ENCODE measurements at places on chromosomes 3 and 15.

DNA sequence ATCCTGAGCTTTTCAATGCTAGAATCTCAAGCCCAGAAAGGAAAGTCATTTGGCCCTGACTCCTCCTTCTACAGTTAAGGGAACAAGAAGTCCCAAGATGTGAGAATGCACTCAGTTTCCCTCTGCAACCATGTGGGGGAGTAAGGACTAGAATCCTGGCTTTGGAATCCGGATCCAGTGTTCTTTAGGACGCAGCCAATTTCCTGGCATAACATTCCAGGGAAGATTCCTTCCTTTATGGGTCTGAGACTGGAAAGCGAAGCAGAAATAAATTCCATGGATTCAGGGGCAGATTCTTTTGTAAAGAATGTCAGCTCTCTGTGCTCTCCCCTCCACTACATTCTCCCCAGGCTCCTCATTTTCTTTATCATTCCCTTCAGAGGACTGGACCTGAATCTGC lies 151.8 kb upstream of the SOX14 start:
- no peak for DNase-seq

DNA sequence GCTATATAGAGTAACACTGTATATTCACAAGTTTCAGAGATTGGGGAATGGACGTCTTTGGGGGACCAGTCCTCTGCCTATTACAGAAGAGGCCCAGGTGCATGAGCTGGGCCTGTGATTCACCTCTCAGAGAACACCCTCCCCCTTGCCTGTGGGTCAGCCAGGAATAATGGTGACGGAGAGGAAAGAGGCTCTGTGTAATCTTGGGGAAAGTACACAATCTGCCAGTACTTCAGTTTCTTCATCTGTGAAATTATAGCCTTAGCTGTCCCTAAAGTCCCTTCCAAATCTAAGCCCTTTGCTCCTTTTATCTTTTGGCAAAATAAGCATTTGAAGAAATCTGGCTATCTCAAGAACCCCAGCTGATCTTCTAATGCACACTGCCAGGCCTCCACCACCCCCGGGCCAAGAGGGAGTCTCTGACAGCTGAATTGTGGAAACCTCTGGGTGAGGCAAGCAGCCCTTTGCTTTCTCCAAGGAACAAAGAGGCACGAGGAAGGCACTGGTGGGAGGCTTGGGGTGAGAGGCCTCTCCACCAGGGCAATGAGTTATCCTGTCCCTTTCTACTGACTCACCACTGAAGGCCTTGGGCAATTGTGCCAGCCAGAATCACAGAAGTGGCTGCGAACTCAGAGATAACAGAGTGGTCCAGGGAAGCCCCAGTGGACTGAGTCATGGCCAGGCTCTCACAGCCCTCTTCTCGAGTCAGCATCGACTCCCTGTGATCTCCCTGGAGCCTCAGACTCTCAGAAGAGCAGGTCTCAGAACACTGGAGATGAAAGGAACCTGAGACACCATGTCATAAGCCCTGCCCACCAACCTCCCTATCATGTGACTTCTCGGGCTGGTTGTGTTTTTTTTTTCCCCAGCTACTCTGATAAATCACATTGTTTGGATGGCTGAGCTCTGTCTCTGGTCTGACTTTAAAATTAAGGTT lies 31.8 kb downstream of the CCNL1 start:
- no peak for DNase-seq

DNA sequence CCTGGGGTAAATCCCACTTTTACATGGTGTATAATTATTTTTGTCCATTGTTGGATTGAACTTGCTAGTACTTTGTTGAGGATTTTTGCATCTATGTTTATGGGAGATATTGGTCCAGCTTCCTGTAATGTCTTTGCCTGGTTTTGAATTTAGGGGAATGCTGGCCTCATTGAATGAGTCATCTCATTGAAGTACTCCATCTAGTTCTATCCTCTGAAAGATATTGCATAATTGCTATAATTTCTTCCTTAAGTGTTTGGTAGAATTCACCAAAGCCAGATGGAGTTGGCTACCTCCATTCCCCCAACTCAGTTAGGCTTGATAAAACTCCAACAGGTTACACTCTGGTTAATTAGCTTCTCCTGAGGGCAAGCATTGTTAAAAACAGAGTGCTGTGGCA lies 237.4 kb upstream of the TGFBR2 start:
- no peak for DNase-seq

DNA sequence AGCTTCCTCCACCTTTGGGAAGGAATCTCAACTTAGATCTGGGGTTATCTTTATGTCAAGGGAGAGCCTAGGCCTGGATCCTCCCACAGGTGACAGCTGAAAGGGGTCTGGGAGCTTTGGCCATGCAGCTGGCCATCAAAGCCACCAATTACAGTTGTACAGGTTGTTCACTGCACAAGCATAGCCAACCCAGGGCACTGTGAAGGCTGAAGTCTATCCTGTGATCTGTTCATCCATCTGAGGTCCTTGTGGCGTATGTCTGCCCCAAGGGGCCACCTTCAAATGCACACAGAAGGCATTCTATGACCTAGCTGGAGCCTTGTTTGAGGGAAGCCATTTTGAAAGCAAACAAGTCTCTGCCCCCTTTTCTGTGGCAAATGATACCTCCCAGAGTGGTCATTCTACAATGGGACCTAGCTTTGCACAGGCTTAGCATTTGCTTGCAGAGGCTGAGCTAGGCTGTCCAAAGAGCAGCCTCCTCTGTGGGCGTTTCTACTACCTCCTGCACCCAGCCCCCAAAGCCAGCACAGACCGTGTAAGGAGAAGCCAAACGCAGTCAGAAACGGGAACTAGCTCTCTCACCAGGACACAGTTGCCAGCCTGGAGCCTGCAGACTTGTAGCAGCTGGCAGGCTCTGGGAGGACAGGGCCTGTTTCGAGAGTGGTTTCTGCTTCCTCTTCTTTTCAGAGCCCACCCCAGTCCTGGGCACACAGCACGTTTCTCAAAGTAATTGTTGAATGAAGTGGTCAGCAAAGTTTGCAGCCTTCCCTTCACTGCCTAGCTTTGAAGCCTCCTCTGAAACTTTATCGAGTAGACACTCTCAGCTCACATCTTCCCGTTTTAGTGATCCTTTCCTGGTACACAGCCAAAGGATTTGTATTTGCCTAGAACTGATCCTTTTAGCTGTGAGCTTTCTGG lies 157.3 kb upstream of the SMAD3 start:
- no peak for DNase-seq

DNA sequence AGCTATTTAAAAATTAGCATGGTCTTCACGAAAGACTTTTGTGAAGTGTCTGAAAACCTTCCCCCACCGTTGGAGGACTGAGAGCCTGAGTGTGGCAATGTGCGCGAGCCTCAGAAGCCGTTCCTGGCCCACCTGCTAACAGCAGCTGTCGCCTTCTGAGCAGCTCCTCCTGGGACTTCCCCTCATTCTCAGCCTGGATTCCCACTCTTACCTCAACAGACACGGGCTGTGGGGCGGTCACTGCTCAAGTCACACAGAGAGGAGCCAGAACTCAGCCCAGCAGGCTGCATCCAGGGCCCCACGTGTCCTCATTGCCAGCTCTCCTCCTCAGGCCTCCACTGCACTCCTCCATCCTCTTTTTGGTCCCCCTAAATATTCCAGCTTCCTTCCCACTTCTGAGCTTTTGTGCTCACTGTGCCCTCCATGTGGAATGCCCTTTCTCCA lies 7.8 kb downstream of the DNASE1L3 start:
- DNase-seq = no peak

- no peak for DNase-seq
These were observed 39.6 kb upstream of the SFMBT1 start for GRCh38 chr3:53085476-53085875.

GRCh38 chr15:62895139-62895866 lies 147.2 kb upstream of the TPM1 start:
- DNase-seq = no peak

DNA sequence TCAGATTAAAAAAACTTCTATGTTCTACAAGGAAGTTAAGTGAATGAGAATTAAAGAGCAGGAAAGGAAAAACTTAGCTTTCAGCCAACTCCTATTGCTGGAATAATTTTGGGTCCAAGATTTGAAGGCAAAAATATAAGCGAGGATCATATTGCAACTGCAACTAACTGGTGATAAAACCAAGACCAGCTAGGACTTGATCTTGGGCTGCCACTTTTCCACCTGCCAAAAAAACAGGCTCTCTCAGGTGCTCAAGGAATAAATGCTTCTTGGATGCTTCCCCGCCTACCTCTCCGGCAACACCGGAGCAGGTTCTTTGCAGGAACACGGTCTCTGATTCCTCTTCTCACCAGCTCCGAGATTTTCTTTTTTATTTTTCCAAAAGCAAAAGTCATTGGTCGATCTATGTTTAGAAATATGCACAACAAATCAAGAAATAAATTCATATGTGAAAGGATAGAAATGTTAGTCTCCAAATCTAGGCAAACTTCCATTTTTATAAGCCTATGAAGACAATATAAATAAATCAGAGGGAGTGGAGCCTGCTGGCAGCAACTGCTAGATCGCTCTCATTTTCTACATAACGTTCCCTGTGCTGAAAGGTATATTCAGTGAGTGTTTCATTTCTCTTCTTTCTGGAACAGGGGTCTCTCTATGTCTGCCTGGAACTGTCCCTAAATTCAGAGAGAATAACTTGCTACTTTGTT lies 241.9 kb downstream of the NTRK3 start:
- DNase-seq = no peak

- DNase-seq = no peak
These were observed 47.5 kb downstream of the NR1I2 start for GRCh38 chr3:119829420-119829819.

- no peak for DNase-seq
These were observed 94.3 kb upstream of the SGO1 start for GRCh38 chr3:20280257-20280656.

GRCh38 chr15:85755471-85755870 lies 39.3 kb downstream of the KLHL25 start:
- DNase-seq = no peak

- DNase-seq = no peak
These were observed 32.0 kb downstream of the LSAMP start for GRCh38 chr3:116413319-116413718.

DNA sequence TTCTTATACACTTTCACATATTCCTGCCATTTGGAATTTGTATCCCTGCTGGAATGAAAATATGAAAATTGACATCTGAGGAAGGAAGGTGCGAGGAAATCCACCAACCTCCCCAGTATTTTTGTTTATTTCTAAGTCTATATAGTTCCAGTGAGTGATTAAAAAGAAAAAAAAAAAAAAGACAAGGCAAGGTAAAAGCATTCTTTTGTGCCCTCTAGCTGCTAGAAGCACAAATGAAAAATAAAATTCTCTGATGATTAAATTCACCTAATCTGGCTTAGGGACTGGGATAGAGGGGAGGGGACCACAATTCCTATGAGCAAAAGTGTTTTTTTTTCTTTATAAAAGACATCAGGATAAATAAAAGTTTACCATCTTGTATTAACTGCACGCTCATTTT lies 370.9 kb downstream of the NR2F2 start:
- DNase-seq = no peak

DNA sequence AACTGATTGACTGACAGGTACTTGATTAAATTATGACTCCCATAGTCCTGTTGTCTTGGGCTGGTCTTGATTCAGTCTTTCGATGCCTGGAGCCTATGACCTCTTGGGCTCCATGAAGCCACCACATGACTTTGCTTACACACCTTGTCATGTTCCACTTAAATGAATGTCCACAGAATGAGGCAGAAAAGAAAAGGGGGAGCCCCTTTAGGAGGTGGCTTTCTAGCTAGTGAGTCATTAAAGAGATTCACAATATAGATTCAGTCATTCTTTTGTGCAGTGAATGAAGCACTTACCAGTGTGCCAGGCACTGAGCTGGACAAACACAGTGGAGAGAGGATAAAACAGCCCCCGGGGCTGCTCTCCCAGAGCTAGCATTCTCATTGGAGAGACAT lies 17.1 kb downstream of the VIPR1 start:
- DNase-seq = no peak

DNA sequence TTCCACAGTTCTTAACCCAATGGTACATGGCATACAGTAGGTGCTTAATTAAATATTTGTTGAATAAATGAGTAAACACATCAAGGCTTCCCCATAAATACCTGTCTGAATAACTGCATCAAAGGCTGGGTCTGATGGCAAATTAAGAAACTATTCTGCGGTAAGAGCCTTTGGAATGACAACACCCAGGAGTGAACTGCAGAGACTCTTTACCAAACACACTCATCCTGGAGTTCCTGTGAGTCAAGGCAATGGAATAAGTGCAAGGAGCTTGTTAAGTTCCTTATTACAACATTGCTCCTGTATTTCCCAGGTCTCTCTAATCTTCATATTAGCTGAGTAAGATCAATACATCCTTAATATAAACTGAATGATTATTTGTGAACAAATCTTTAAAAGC lies 119.9 kb upstream of the STT3B start:
- no peak for DNase-seq

DNA sequence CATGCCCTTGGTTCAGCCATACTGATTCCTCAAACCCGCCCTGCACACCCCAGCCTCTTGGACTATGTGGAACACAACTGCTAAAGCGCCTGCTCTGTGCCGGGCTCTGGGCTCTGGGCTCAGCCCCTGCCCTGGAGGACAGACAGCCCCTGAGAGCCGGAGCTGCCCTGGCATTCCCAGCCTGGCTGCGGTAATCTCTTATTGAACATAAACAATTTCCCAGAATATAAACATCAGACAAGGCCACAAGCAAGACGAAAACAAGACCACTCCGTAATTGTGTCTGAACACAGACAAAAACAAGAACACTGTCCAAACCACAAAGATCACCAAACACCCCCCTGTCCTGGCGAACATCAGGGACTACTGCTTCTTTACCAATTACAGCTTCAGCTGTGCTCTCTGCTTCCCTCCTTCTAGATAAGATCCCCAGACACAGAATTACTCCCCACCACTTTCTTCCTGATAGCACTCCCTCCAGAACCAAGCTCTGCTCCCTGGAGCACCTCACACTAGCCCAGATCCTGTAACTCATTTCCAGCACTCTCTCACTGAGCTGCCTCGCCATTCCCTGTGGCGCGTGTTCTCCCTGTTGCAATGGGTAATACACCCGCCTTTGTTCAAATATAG lies 57.1 kb upstream of the TLE3 start:
- DNase-seq = no peak

- DNase-seq = no peak
These were observed 7.6 kb downstream of the CHSY1 start for GRCh38 chr15:101244036-101244781.
